ENCODE measurements at places on chromosomes 12 and 14.

- DNase-seq = no peak
These were observed 75.5 kb downstream of the TMEM116 start for GRCh38 chr12:111937429-111937828.

- DNase-seq = no peak
These were observed 3.1 kb downstream of the GARIN2 start for GRCh38 chr14:67192366-67192765.

DNA sequence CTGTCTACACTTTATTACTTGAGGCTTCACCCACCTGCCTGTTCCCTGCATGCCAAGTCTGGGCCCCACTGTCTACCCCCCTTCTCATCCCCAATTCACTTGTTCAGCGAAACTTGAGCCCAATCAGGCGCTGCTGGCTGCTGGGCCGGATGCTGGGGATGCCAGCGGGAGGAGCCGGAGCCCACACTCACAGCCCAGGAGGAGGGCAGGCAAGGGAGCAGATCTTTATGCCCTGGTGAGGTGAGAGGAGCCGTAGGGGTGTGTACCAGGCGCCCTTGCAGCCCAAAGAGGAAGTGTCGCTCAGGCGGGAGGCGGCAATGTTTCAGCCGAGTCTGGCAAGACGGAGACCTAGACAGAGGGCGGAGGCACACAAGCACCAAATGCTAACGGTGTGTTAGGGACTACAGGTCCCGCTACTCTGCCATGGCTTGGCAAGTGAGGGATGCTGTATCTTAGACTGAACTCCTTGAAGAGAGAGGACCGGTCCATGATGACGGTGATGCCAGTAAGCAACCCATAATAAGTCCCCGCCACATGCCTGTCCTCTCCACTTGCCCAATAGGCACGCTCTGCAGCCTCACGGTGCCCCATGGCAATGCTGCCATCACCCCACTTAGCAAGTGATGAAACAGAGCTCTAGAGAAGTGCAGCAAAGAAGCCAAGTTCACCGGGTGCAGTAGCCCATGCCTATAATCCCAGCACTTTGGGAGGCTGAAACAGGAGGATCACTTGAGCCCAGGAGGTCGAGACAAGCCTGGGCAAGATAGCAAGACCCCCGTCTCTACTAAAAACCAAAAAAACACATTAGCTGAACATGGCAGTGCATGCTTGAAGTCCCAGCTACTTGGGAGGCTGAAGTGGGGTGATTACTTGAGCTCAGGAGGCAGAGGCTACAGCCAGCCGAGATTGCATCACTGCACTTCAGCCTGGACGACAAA is 41.6 kb downstream of the LRRC74A start:
- no peak for DNase-seq

DNA sequence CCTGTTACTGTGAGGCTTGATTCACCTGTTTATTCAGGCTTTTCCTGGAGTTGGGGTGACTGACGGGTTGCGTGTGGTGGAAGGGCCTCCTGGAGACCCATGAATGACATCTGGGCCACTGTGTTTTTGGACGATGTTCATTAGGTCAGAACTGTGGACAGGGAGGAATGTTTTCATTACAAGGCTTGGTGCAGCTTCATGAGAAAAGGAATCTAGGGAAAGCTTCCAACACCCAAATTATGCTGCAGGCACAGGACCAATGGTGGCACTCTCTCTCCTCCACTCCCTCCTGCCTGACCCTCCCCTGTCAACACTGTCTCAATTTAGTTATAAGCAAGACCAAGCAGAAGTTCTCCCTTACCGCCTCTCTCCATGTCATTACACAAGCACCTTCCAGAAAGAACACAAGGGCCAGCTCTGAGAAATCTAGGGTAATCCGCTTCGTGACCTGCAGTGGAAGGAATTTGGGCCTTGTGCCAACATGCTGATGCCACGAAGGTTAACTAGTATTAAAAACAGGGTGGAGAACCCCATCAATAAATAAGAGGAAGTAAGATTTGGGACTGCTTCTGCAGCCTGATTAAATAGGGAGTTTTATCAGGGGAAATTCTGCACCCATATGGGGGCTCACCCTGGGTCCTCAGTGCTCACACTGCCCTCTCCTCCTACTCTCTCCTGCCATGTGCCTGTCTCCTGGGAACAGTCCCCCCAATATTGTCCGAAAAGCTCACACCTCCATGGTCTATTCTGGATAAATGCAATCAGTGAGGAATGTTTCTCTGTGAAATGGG is 200.3 kb downstream of the KTN1 start:
- no peak for DNase-seq

DNA sequence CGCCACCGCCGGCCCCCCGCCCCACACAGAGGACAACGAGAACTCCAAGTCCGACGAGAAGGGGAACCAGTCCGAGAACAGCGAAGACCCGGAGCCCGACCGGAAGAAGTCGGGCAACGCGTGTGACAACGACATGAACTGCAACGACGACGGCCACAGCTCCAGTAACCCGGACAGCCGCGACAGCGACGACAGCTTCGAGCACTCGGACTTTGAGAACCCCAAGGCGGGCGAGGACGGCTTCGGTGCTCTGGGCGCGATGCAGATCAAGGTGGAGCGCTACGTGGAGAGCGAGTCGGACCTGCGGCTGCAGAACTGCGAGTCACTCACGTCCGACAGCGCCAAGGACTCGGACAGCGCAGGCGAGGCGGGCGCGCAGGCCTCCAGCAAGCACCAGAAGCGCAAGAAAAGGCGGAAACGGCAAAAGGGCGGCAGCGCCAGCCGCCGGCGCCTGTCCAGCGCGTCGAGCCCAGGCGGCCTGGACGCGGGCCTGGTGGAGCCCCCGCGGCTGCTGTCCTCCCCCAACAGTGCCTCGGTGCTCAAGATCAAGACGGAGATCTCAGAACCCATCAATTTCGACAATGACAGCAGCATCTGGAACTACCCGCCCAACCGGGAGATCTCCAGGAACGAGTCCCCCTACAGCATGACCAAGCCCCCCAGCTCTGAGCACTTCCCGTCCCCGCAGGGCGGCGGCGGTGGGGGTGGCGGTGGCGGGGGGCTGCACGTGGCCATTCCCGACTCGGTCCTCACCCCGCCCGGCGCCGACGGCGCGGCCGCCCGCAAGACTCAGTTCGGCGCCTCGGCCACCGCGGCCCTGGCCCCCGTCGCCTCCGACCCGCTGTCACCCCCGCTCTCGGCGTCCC is 150.9 kb downstream of the EGLN3 start:
- DNase-seq = no peak

DNA sequence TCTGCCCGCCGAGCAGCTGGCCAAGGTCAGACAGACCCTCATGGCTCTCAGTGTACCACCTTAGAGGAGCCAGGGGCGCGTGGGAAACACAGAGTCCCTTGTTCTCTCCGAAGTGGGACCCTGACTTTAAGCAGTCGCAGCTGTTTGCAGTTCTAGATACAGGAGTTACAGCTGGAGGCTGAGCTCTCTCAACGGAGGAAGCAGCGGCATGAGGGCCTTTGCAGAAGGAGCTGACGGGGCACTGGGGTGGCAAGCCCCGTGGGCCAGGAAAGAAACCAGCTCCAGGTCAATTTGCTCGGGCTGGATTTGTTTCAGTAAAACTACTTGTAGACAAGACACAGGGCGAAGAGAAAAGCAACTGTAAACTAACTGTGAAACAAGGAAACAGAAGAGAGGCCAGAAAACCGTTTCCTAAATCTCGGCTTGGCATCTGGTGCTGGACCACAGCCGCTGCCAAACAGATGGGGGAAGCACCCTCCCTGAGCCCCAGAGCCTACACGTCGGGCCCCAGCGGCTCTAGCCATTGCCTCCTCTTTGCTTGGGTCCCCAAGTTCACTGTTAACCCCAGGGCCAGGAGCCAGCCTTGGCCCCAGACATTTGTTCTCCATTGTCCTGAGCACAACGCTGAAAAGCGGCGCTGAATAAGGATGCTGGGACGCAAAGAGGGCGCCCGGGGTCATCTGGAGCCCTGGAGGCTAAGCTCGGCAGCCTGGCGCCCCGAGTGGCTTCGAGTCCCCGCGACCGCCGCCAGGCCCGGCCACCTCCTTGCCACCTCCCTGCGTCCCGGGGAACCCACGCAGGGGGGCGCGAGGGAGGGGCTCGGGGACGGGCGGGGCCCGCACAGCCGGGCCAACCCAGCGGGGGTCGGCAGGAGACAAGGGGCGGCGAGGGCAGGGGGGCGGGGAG is 914 bp upstream of the PACS2 start:
- no peak for DNase-seq

GRCh38 chr14:62209287-62209899 is 447.2 kb downstream of the SNAPC1 start:
- no peak for DNase-seq

- DNase-seq = no peak
These were observed 6.8 kb upstream of the POU6F1 start for GRCh38 chr12:51224625-51225024.

- no peak for DNase-seq
These were observed 22.9 kb upstream of the RBM19 start for GRCh38 chr12:113988976-113989375.

- DNase-seq = peak; percentile 66
These were observed 3.2 kb upstream of the DYNC1H1 start for GRCh38 chr14:101961011-101961721.

DNA sequence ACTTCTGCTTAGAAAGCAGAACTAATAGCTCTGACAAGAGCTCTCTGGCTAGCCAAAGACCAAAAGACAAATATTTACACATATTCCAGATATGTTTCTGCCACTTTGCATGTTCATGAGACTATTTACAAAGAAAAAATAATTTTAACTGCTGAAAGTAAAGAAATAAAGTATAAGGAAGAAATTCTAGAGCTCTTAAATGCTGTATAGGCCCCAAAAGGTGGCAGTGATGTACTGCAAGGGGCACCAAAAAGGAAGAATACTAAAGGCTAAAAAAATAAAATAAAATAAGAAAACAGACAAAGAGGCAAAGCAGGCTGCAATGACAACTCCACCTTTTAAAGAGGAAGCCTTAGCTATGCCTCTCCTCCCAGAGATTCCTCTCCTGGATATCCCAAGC is 23.0 kb downstream of the KLRK1 start:
- no peak for DNase-seq

DNA sequence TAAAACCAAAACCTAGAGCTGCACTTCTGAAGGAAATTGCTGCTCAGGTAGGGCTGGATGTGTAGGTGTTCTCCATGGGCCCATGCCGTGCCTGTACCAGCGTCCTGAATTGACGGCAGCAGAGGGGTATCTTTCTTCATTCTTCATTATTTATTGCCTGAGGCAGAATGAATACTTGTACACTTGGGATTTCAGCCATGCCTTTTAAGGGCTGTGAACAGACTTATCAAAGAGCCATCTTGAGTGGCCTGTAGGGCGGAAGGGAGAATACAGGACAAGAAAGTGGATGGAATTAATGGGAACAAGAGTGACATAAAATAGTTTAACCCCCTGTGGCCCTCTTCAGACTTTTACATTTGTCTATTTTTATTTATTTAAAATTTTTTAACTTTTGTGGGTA is 61.4 kb downstream of the RASSF3 start:
- no peak for DNase-seq

GRCh38 chr12:102816816-102817434 is 100.1 kb downstream of the PAH start:
- no peak for DNase-seq

GRCh38 chr12:105982022-105982421 is 156.7 kb downstream of the NUAK1 start:
- DNase-seq = no peak

GRCh38 chr14:104972301-104973134 is 5.7 kb downstream of the AHNAK2 start:
- DNase-seq = no peak

GRCh38 chr14:104826861-104827176 is 25.9 kb downstream of the ZBTB42 start:
- DNase-seq = no peak
